ENCODE measurements at places on chromosomes 6 and 20.
A peak's percentile ranks its signal among the peaks of the same experiment; 100 is the strongest.

DNA sequence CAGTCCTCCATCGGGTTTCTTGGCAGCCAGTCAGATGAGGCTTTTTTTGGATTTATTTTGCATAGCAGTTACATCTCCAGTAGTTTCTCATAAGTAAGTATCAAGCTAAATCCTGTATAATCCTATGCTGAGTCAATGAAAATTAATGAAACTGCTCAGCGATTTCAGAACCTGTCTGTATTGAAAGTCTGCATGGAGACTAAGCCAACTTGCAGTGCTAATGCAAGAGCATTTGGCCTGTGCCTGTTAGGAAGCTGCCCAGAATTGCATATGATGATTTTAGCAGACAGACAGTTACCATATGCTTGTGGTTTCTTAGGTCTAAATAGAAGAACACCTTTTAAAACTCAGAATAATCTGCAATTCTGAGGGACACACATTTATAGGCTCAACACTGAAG is 25.2 kb upstream of the LRRN4 start:
- DNase-seq = no peak

DNA sequence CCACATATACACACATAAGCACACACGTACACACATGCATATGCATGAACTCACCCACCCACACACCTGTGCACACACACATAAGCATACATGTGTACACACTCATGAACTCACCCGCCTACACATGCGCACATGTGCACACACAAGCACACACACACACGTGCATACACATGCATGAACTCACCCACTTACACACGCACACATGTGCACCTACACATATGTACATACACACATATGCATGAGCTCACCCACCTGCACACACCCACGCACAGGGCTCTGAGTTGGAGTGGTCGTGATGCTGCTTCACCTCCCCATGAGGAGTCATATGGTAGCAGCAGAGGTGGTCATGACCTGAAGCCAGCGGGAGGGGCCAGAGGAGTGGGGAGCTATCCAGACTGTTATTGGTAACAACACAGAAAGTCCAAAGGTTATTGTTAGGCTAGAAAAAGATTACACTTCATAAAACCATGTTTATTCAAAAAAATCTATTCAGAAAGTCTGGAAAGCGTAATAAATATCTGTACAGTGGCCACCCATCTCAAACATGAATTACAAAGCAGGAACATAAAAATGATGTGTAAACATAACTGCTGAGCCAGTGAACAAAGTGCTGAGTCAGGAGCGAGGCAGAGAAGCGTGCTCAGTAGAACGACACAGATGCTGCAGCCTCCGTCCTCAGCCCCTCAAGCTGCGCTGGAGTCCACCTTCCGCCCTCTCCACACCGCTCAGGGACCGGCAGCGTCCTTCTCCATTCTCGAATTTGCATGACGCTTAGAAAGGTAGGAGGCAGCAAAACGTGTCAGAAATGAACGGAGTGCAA is 26.4 kb upstream of the MPC1 start:
- no peak for DNase-seq

DNA sequence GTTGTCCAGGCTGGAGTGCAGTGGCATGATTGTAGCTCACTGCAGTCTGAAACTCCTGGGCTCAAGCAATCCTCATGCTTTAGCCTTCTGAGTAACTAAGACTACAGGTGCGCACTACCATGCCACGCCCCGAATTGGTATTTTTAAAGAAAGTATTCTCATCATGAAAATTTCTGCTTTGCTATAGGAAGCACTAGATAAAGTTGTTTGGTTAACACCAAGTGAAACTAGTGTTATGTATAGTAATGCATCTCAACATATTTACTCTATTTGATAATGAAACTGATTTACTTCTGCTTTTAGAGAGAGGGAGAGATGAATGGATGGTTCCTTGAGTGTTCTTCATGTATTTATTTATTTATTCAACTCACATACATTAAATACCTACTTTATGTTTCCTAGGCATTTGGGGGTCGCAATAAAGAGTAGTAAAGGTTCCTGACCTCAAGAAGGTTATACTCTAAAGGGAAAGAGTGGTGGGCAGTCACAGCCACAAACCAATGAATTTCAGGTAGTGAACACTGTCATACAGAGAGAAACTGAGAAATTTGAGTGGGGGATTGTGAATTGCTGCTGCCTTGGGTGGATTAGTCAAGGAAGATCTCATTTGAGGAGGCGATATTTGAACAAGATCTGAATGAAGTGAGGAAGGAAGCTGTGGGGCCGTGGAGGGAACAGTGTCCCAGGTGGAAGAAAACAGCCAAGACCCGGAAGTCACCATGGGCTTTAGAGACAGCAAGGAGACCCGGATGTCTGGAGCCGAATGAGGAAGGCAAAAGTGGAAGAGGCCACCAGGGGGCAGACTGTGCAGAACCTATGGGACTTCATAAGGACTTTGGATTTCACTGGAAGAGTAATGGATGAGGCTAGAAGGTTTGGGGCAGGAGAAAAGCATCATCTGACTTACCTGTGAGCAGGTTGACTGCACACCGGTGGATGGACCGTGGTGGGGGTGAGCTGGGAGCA is 185.6 kb downstream of the TSHZ2 start:
- DNase-seq = no peak

- DNase-seq = peak; percentile 66
Observed at GRCh38 chr20:62666736-62667529, 24.6 kb downstream of the SLCO4A1 start.

DNA sequence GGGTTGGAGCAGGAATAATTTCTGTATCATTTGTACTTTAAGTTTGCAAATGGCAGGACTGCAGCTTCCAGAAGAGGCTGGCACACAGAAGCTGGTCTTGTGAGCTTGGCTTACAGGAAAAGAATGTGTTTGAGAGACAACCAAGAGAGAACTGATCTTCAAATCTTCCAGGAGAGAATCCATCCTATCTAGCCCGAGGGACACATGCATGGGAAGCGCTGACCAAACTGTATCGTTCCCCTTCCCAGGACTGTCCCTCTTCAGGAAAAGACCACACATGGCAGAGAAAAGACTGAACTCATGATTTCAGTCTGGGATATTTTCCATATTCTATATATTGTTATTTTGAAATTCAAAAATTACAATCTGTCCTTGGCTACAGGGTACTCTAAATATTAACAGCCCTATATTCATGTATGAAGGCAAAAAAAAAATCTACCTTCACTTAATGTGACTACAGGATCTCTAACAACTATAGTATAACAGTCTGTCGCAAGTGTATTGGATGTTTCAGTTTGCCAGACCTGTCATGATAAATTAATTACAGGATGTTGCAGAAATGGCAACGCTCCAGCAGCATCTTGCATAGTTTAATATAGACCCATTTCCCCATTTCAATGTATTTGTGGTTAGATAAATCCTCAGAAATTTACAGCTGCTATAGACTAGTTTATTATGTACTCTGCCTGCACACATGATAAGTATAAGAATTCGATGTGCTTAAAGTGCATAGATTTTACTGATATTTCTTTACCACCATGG is 99.4 kb downstream of the MYB start:
- DNase-seq = no peak

DNA sequence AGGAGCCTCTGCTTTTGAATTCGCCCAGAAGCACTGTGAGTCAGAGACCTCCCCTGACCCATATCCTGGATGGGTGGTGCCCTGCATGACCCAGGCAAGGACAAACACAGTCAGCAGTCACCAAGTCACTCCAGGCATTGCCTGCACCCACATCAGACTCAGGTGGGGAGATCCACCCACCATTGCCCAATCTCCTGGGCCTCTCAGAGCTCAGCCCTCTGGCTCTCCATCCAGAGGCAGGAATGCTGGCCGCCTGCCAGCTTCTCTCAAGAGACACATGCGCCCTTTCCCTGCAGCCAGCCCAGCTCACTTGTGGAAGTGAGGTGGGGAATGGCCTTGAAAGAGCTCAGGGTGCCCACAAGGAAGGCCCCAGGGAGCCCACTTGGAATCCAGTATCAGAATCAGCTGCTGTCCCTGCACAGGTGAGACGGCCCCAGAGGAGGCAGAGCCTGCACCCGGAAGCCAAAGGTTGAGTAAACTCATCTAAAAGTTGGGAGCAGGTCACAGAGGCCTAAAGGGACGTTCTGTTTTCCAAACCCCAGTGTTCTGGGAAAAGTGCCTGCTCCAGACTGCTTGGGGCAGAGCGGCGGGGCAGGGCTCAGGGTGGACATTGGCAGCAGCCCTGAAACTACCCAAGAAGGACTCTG is 129.8 kb downstream of the PREX1 start:
- DNase-seq = peak; percentile 72

GRCh38 chr20:43972692-43973091 is 58.0 kb downstream of the TOX2 start:
- no peak for DNase-seq

- no peak for DNase-seq
Observed at GRCh38 chr6:118469468-118469867, 78.6 kb upstream of the PLN start.

DNA sequence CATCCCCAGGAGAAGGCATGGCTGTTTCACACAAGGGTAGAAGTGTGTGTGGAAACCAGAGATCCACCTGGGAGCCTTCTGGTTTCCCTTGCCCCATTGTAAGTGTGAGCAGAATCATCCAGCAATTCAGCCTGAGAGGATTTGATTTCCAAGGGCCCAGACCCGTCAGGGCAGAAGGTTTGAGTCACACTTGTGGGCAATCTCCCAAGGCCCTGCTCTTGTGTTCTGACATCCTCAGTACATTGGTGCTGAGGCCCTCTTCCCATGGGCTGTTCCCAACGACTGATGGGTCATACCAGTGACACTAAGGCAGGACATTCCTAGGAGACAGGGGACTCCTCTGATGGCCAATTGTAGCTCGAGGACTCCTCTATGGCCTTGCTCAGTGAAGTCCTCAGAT is 58.2 kb upstream of the POLR1H start:
- no peak for DNase-seq

DNA sequence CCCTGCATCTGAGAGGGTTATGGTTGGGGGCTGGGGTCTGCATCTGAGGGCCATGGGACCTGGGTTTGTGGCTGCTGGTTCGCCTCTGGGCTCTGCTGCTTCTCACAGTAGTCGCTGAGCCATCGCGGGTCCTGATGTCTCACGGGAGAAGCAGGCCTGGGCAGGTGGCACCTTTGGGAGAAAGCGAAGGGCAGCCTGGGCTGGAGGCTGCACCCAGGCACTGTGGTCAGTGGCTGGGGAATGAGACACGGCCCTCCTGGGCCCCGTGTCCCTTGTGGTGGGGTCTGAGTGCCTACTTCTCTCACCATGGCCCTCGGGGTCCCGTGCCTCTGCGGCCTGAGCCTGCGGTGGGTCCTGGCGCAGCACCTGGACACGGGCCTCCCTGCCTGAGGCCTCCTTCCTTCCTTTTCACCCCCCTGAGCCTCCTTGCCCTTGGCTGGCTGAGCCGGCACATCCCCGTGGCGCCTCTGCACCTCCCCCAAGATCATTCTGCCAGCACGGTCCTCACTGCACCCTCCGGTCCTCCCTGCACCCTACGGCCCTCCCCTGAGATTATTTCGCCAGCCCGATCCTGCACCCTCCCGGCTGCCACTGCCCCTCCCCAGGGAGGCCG is 206.0 kb downstream of the ERMARD start:
- no peak for DNase-seq

GRCh38 chr6:16248271-16248853 is 10.0 kb downstream of the GMPR start:
- DNase-seq = no peak

Data from Ammon's horn (tissue), 1 donor.